ENCODE measurements at places on chromosomes 6 and 20. TPM values are rescaled to one million over a fixed set of nuclear protein-coding genes. Genes with fewer than 3 reads are reported as not detected.

The CHRNA4 gene
- total RNA-seq: not detected

The PLTP gene
- 18.5 TPM for total RNA-seq

The PAK5 gene
- not detected for total RNA-seq

The BYSL gene
- total RNA-seq: 23.0 TPM

The RSPH4A gene
- 0.21 TPM for total RNA-seq

The CENPW gene
- total RNA-seq: 11.0 TPM

The THBS2 gene
- total RNA-seq: 0.16 TPM

The DACT2 gene
- not detected for total RNA-seq

The PMEPA1 gene
- total RNA-seq: 2.4 TPM

The CCN2 gene
- total RNA-seq: 3.1 TPM

The BPIFA3 gene
- total RNA-seq: not detected

The BANF2 gene
- total RNA-seq: not detected

The KIF13A gene
- 46.2 TPM for total RNA-seq

The EIF6 gene
- 154 TPM for total RNA-seq

The PDYN gene
- total RNA-seq: not detected

The SMLR1 gene
- not detected for total RNA-seq

All from SK-MEL-5 (cell line).